ENCODE measurements at places on chromosomes 1 and 21.

DNA sequence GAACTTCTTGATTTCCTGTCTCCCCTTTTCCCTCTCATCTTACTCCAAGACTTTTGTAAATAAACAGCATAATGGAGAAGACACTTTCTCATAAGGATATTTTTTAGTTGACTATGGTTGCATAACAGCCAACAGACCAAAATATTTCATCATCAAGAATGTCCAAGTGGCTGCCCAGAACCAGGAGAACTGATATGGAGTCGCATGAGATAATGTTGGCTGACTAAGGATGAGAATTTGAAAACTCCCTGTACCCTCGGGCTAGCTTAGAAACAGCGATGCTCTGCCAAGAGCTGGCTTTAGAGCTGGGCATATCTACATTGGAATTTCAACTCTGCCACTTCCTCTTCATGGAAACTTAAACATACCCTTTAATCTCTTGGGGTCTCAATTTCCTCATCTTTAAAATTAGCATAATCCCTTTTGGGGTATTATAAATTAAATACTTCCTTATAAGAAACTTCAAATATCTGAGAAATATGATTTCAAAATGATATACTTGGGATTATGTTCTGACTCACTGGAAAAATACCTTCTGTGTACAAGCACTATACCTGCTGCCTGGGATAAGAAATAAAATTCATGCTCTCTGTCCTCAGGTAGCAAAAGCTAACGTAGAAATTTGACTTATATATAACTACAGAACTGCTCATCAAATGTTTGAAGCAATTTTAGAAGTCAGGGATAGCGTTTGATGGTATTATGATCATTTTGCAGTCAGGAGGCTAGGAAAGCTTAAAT, 777.3 kb downstream of the LTN1 start:
- no peak for DNase-seq

- no peak for DNase-seq
Measured at GRCh38 chr1:94851571-94851970, 31.4 kb downstream of the SLC44A3 start.

GRCh38 chr21:46084709-46085108, 13.2 kb upstream of the COL6A2 start:
- no peak for DNase-seq

DNA sequence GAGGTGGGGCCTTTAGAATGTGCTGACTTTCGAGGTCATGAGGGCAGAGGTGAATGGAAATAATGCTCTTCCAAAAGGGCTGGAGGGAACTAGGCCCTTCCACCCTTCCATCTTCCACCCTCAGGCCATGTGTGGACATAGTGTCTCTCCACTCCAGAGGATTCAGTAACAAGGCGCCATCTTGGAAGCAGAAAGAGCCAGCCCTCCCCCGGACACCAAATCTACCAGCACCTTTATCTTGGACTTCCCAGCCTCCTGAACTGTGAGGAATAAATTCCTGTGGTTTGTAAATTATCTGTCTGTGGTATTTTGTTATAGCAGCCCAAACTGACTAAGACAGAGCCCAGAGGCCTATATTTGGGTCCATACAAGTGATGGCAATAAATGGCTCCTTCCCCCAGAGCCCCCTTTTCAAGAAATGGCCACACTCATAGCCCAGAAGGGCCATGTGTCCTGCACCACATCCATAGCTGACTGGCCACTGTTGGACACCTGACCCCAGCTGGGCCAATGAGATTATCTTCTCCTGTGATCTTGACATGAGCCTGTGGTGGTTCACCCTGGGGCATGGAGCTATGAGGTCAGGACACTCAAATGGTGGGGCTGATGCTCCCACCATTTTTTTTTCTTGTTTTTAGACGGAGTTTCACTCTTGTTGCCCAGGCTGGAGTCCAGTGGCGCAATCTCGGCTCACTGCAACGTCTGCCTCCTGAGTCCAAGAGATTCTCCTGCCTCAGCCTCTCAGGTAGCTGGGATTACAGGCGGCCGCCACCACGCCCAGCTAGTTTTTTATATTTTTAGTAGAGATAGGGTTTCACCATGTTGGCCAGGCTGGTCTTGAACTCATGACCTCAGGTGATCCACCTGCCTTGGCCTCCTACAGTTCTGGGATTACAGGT, 114.9 kb downstream of the RRAGC start:
- no peak for DNase-seq

- DNase-seq: no peak
Measured at GRCh38 chr1:180630408-180631193, 1.2 kb upstream of the XPR1 start.

DNA sequence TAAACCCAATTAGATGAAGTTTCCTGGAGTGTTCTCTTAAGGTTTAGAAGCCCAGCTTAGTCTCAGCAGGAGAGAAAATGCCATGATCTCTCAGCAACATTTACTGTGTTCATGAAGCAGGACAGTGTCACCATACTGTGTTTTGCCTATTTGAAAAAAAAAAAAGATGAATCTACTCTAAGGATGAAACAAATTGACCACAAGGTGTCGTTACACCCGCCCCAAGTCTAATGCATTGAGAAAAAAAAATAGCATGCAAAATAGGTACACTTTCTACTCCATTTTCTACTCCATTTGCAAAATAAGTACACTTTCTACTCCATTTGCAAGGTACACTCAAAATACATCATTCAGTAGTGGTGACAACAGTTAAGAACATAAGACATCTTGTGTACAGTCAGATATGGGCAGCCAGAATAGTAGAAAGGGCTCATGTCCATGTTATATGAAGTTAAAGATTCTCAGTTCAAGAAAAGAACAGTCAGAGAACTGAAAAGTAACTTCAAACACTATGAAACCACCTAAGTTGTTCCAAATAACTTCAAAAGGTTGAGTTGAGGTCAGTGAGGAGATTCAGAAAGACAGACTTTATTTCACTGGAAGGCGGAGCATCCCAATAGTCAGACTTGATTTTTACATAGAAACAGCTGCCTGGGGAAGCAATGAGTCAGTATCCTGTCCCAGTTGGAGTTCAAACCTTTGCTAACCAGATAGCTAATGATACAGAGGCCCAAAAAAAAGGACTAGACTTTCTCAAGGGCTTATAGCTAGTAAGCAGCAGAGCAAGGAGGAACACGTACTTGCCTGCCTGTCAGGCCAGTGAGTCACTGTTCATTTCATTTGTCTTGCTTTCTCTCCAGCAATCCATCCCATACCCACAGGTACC, 13.3 kb downstream of the PLPPR5 start:
- no peak for DNase-seq

DNA sequence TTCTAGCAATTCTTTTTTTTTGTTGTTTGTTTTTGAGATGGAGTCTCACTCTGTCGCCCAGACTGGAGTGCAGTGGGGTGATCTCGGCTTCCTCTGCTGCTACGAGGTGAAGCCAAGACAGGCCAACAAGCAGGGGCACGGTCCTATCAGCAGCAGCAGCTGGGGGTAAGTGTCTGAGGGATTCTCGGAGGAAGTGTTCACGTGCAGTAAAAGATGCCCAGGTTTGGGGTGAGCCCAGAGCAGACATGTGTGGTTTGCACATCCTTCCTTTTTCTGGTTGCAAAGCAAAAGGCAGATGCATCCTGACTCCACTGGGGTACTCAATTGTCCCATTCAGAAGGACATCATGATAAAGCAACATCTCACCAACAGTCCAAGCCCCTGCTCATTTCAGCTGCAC, 27.7 kb downstream of the PIGP start:
- DNase-seq: no peak

GRCh38 chr1:231252336-231252735, 11.3 kb downstream of the GNPAT start:
- no peak for DNase-seq

Measured in NCI-H2081 (cell line).